ENCODE measurements at places on chromosomes 2 and 18.

GRCh38 chr2:77519888-77520506, 2.2 kb downstream of the LRRTM4 start:
- DNase-seq, result no peak

DNA sequence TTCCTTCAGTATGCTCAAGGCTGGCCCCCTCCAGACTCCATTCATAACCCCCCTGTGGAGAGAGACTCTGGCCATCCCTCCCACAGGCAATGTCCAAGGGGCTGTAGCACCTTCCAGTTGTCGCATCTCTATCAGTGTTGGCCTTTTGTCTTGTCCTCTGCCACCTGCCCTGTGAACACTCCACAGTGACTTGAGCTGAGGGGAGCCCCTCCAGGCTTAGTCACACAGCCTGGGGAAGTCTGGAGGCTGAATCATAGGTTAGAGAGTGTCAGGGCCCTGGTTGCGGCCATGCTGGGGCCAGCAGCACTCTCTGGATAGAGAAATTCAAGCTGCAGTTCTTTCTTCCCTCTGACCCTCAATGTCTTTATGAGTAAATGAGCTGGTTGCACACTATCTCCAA, 64.7 kb downstream of the GYPC start:
- no peak for DNase-seq

- peak; percentile 45 for DNase-seq
These were observed 11.1 kb downstream of the NR4A2 start for GRCh38 chr2:156321243-156321904.

DNA sequence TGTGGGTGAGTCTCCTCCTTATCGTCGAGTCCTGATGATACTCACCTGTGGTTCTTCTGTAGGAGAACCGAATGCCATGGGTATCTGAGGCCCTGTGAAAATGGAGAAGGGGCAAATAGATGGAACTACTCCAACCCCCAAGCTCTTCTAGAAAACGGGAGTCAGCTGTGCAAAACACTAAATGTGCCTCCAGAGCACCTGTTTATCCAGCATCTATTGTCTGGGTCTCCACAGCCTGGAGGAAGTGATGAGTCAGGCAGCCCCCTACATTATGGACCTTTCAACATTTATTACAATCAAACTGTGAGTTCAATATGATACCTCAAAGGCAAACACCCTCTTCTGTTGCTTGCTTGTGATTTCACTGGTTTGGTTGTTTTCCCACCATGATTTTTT, 9.8 kb upstream of the LRRFIP1 start:
- DNase-seq, result no peak

- DNase-seq, result no peak
These were observed 110.1 kb downstream of the LYPD1 start for GRCh38 chr2:132559921-132560320.

DNA sequence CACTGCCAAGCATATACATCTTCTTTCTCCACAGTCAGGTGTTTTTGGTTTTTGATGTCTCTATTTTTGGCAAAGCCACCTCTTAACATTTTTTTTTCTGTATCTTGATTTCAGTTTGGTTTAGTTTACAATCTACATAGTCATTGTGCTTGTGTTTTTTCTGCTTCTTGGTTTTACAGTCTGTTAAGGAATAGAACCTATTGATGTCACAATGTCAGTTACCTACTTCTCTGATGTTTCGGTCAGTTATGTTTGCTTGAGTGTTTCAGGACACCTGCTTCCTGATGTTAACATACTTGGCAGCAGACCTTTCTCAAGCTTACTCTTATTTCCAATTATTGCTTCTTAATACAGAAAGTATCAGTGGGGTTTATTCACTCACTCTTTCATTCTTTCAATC, 253.3 kb downstream of the SPAG16 start:
- no peak for DNase-seq

DNA sequence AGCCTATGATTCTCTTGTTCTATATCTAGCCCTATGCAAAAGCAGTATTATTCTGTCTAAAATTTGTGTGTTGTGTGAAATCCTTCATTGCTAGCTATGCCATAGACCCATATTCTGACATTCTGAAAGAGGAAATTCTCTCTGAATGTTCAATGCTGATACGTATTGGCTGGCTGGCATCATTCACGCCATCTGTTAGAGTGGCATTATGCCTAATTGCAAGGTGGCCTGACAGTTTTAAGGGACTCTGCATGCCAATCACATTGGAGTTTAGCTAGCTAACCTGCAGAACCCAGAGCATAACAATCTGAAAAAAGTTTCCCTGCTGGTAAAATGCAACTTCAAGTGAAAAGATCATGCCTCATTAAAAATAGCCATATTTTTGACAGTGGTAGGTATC, 316.0 kb downstream of the SOX11 start:
- no peak for DNase-seq

- no peak for DNase-seq
These were observed 34.3 kb upstream of the SNED1 start for GRCh38 chr2:240963868-240964703.

DNA sequence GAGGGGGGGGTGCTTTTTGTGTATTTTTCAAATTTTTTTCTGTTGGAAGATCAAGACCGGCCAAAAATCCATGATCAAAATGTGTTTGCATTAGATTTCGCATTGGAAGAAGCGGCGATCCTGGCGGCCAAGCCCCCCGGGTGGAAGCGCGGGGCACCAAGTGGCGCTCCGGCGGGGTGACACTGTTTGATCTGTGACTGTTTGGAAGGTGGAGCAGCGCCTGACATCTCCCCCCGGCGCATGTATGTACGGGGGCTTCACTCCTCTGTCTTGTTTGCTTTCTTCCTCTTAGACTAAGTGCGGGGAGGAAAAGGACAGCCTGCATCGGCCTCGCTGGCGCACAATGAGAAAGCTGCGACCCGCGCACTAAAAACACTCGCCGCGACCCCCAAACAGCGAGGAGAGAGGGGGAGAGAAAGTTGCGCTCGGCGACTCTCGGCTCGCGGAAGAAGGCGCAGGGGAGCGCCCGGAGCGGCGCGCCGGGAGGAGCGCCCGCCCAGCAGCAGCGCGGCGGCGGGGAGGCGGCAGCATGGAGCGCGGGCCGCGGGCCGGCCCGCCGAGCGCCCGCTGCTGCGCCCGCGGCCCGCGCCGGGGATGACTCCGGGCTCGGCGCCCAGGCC, 515 bp downstream of the TSHZ1 start:
- DNase-seq, result peak; percentile 57

DNA sequence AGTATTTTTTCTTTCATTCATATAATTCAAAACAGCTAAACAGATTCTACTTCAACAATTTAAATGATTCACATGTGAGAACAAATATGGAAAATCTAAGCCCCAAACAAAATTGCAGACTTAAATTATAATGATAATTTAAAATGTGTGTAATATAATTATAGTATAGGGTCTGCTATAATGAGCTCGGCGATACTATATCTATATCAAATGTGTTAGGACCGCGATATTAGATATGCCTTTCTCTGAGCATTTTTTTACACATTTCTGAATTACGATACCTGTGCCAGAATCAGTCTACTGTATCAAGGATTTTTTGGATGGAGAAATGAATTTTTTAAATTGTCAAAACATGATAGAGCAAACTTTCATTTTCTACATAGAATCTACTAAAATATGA, 808.8 kb upstream of the POU3F3 start:
- DNase-seq, result no peak

GRCh38 chr2:207746131-207746530, 23.6 kb downstream of the FZD5 start:
- peak; percentile 85 for DNase-seq

GRCh38 chr18:57869221-57869620, 66.1 kb upstream of the ATP8B1 start:
- peak; percentile 24 for DNase-seq

GRCh38 chr2:161586517-161587167, 37.6 kb upstream of the SLC4A10 start:
- DNase-seq, result peak; percentile 39

DNA sequence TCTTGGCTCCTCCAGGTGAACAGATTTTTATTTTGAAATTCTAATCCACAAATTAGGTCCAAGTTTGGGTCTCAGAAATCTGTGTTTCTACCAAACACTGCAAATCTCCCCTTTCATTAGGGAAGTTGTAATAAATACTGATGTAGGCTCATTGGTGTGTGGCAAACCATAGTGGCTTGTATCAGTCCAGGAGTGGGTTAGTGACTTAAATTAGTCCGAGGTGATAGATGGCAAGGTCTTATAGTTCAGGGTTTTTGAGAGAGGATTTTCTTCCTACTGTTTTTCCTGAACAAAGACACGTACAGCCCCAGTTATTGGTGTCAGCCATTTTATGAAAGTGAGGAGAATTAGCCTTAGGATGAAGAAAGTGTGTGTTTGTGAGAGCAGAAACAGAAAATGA, 74.6 kb downstream of the RPRM start:
- no peak for DNase-seq

All from astrocyte of the hippocampus (primary cell).